Spinal cord (tissue), 10 donors: ENCODE measurements at places on chromosomes 2 and 18.
A peak's percentile ranks its signal among the peaks of the same experiment; 100 is the strongest.

DNA sequence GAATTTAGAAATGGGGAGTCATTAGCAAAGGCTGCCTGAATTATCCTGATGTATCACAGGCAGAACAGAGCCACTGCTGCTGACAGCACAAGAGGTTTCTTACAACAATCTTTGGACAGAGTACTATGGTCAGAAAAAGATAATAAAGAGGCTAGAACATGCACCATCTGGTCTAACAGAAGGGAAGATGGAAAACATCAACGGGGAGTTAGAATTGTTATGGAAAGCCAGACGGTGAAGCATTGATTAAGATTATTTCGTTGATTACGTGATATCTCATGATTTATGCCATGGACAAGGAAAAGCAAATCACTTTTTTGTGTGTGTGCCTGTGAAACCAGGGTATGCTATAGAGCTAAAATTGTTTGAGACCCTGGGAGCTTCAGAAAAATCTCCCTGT, 409.4 kb upstream of the ETAA1 start:
- no peak for DNase-seq

GRCh38 chr2:223947711-223948205, 2.6 kb upstream of the WDFY1 start:
- DNase-seq: no peak

- DNase-seq: no peak
These were observed 265.8 kb downstream of the TNS1 start for GRCh38 chr2:217736776-217737550.

- DNase-seq: no peak
These were observed 766.4 kb upstream of the ID2 start for GRCh38 chr2:7915302-7916091.

GRCh38 chr18:67776929-67777328, 260.4 kb upstream of the DSEL start:
- no peak for DNase-seq

DNA sequence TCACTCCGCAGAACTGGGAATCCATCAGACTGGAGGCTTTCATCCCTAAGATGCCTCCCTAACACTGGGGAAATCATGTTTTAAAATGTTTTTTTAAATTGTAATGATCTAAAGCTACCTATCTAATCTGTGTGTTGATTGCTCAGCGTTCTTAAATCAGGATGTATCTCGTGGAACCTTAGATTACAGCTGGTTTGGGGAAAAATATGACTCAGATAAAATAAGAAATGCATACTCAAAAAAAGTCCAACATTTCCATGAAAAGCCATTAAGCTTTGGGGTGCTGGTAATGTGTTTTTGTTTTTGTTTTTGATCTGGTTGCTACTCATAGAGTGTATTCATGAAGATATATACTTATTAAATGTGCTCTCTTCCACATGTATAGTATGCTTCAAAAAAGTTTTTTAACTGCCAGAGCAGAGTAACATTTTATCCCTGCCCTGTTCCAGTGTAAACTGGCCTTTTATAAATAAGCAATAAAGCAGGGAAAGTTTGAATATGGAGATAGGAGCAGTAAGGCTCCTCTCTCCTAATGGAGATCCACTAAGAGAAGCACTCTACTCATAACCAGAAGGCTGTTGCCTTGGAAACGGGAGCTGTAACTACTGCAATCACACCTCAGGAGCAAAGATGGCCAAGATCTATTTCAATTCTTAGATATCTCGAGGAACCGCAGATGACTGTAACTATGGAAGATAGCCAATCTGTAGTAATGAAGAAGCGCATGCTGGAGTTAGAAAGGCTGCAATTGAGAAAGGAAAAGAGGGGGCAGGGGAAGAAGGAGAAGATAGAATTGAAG, 41.6 kb downstream of the ANKRD44 start:
- DNase-seq: peak; percentile 94
